Left lung (tissue), 14 donors: ENCODE measurements at places on chromosomes 1 and 21.

DNA sequence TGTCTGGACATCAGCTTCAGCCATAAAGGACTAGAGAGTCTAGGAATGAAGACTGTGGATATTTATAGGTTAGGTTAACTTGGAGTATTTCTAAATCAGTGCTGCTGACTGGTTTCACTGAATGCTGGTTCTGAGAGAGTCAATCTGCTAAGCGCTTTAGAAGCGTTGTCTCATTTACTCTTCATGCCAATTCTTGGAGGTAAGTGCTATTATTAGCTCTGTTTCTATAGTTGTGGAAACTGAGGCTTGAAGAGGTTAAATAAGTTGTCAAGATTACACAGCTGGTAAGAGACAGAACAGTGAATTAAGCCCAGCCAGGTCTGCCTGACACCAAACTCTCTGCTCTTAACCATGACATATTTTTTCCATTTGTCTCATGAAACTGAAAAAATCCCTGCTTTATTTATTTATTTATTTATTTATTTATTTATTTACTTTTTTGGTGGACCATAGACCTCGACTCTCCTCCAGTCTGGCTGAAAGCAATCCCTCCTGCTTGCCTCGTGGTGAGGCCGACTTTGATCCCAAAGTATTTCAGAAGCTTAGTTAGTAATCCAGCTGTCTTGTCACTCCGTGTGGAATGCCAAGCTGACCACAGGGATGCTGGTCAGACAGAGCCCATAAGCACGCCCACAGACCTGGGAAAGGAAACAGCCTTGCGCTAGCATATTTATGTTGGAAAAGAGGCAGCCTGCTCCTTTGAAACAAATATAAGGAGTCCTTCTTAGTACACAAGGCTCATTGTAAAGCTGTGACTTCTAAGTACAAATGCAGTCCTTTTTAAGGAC, 16.9 kb downstream of the NTMT2 start:
- no peak for DNase-seq

- DNase-seq = no peak
Observed at GRCh38 chr1:180501865-180502360, 464 bp downstream of the ACBD6 start.

GRCh38 chr1:156836041-156836654, 19.5 kb upstream of the SH2D2A start:
- DNase-seq = no peak

GRCh38 chr1:83777758-83778101, 221.2 kb downstream of the TTLL7 start:
- DNase-seq = no peak

DNA sequence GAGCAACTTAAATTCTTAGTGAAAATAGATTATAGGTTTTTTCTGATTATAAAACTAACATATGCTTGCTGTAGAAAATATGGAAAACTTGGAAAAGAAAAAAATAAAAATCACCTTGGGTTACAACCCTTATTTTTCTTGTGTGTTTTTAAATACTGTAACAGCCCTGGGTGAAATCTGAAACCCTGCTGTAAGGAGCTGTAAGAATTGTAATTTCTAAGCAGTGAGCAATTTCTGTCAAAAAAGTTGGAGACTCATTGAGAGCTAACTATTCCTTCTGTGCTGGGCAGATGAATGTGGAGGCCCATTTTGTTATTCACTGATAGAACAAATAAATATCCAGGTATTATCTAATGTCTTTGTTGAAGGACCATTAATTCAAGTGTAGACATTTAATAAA, 42.6 kb downstream of the ADCY10 start:
- DNase-seq = no peak
